ENCODE measurements at places on chromosomes 11 and 22.

GRCh38 chr11:2999464-2999998 is 7.4 kb upstream of the NAP1L4 start:
- no peak for DNase-seq

- no peak for DNase-seq
Measured at GRCh38 chr11:36186340-36187175, 102.7 kb downstream of the COMMD9 start.

GRCh38 chr11:65918211-65919140 is at the start of gene C11orf68:
Gene C11orf68 (minus strand): TSS chr11:65919062. CDS start chr11:65919031, 31 bp downstream.
- DNase-seq: no peak

DNA sequence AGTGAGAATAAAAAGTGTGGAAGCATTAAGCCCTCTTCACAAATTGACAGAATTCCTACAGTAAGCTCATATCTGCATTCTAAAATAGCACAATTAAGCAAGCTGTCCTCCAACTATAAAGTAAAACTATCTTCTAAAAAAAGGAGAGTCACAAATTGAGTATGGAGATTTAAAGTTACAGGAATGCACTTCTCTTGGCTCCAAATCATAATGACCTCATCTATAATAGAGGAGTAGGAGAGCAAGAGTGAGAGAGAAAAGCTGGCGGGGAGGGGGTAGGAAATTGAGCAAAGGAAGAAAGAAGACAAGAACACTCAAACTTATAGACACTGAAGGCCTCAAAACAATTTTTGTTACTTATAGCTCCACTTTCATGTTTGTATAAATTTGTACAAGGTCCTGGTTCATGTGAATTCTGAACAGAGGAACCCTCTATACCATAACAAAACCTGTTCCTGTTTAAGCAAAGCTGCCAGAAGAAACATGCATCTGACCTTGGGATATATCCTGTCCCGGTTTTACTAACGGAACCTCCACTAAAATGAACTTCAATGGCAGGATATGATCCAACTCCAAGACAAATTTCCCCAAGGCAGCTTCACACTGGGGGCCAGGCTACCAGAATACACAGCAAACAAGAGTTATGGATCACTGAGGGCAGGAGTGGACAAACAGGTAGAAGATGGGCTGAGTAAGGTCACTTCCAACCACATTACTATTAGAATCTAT is 37.2 kb downstream of the SLC35F2 start:
- no peak for DNase-seq

GRCh38 chr11:123404676-123405075 is 25.4 kb upstream of the GRAMD1B start:
- no peak for DNase-seq
